BE2C (cell line): ENCODE measurements at places on chromosomes 1 and 21.

GRCh38 chr1:37478451-37478881 lies 4.1 kb downstream of the ZC3H12A start:
- DNase-seq, result no peak

DNA sequence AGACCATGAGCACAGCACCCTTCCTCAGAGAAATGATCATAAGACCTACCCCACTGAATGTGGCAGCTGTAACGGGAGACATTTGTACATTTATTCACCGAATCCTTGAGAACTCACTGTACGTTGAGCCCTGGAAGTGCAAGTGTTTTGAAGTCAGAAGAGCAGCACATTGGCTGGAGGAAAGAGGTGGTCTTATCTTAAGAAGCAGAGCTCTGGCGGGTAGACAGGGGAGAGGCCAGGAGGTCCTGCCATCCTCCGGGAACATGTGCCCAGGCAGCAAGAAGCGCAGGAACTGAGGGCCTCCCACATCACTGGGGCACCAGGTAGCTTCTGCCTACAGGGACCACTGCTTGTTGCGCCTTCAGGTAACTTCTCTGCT lies 169.2 kb upstream of the IRF2BP2 start:
- no peak for DNase-seq

GRCh38 chr1:203084588-203085527 lies 954 bp downstream of the MYOG start:
- no peak for DNase-seq

DNA sequence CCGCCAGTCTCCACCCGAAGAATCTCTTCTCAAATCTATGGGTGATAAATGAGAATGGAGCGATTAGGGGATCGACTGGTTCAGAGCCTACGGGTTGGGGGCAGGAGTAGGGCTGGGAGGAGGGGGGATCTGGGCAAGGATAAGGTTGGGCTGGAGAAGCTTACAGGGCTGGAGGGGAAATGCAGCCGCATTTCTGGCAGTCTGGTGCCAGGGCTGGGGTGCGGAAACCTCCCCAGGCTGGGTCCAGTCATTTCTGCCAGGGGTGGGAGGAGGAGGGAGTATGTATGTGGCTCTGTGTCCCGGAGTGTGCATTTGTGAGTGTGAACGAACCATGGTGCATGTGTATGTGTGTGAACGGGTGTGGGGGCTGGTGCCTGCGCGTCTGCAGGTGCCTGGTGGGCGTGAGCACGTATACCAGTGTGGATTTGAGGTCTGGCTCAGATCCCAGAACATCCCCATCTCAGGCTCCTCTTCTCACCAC lies 10.2 kb downstream of the C1orf216 start:
- DNase-seq, result peak; percentile 25

DNA sequence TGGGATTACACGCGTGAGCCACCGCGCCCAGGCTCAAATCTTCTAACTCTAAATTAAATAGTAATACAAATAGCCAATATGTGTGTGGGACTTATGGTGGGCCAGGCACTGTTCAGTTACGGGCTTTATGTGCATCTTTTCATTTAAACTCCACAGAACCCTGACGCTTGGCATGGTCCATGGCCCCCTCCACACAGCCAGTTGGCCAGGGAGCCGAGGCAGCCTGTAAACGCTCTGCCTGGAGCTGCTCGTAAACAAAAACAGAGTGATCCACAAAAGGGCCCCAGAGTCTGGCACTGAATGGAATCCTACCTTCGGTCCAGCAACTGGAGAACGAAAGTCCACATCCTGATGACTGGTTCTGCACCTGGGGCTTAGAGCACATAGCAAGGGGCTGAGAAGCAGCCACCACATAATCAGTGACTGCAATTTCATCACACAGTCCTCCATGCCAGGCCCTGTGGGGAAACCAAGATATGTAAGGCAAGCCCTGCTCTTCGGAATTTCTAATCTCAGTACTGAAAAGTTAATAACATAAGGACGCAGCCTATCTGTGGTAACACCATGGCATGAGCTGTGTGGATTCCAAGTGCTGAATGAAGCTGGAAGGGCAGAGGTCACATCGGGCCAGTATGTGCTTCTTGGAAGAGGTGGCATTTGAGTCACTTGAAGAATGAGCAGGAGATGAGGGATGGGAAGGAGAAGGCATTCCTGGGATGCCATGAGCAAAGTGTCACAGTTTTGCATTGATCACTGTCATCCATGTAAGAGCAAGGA lies 13.5 kb upstream of the ADAMTSL4 start:
- no peak for DNase-seq

- peak; percentile 72 for DNase-seq
Measured at GRCh38 chr1:199551967-199552565, 475.4 kb upstream of the NR5A2 start.

DNA sequence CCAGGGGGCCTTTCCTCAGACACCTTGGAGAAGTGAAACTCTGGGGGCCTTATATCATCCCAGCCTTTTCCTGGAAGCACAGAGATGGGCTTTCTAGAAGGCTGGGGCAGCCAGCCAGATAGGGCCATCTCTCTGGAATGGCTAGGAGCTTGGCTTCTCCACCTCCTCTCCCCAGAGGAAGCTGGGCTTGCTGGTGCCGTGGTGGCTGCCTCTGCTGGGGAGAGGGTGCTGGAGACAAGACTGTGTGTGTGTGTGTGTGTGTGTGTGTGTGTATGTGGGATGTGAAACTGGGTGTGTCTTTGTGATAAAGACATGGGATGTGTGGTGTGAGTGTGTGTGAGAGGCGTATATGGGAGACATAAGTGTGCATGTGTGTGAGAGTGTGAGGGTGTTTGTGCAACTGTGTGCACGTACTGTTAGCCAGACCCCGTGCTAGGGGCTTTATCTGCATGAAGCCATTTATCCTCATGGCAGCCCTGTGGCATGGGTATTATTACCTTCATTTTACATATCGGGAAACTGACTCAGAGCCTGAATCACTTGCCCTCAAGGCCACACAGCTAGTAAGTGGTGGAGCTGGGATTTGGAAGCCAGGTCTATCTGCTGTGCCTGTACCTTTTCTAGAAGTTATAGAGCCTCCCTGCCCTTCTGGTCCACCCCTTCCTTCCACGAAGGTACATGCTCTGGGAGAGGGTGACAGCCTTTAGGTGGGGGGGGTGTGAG lies 44.2 kb downstream of the PTPRU start:
- no peak for DNase-seq

- DNase-seq, result no peak
Measured at GRCh38 chr21:46125846-46126301, 28.0 kb downstream of the COL6A2 start.
